ENCODE measurements at places on chromosomes 3 and 15.

DNA sequence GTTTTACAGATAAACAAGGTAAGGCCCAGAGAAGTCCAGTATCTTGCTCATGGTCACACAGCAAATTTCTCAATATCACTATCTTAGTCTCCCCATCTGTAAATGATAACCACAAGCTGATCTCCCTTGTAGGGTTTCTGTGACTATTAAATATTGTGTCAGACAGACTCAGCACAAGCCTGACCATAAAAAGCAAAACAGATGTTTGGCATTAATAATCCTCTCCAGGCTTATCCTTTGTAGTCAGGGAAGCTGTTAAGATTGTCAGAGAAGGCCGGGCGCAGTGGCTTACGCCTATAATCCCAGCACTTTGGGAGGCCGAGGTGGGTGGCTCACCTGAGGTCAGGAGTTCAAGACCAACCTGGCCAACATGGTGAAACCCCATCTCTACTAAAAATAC lies 173.2 kb upstream of the PRICKLE2 start:
- DNase-seq, result no peak

DNA sequence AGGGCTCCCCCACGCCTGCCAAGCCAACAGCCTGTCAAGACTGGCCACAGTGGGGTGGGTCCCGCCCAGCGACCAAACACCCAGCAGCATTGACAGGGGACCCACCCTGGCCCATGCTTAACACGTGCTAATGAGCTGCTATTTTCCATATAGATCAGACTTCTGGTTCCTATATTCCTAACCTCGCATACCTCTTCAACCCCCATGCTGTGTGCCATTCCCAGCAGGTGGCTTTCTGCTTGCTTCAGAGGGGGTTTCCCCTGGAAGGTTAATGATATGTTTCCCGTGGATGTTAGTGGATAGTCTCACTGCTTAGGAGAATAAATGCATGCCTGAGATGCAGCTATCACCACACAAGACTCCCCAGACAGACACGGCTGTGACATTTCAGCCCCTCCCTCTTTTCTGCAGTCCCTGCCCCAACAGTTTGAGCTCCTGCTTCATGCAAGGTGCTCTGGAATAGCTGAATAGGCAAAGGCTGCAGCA lies 37.9 kb upstream of the MGLL start:
- DNase-seq, result no peak

DNA sequence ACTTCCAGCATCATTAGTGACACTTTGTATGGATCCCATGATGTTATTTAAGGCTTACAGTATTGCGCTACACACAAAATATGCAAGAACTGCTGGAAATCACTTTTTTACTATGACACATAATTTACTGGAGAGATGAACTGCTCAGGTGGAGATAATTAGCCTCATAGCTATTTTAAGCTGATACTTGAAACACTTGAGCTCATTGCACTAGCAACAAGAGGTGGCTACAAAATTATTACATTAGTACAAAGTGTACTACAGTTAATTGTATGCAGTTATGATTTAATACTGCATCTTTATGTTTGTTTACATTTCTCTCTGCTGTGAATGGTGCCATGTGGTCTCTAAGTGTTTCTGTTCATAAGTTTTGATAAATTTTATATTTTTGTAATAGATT lies 6.5 kb upstream of the LZTFL1 start:
- DNase-seq, result no peak

GRCh38 chr3:177781686-177782161 lies 584.4 kb upstream of the TBL1XR1 start:
- DNase-seq, result peak; percentile 10

DNA sequence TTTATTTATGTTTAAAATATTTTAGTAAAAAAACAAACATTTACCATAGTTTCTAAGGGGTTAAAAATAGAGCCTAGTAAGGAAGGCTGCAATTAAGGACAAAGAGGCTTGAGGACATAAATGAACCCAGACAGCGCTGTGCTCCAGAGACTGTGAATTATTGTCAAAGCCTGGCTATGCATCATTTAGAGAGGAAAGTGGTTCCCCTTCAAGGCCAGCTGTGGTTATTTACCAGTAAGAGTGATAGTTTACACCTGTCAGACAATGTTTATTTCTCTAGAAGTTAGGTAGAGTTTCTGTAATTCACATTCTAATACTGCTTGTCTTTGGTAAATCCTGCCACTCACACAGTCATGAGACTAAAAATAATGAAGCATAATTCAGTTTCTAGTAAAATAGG lies 32.4 kb upstream of the PIK3R4 start:
- DNase-seq, result no peak

DNA sequence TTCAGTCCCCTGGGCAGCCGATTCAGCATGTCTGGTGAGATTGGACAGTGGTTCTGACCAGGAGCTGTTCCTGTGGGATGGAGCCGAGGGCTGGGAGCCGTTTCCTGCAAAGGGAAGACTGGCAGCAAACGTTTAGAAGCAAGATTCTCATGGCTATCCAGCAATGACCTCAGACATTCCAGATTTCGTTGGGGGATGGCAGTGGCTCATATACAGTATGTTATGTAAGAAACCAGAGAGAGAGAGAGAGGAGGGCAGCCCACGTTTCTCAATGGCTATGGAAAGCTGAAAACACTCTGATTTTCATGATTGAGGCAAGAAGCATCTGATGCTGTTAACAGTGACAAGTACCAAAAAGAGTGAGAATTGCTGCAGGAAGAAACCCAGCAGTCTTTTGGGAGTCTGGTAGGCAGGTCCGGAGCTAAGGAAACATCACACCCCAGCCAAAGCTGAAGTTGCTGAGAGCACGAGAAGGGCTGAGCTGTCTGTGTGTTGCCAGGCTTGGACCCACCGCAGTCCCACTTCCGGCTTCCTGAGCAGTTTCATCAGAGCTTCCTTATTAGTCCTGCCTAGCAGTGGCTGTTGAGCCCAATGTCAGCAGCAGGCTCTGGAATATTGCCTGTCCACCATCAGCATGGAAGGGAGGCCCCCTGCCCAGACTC lies 25.6 kb upstream of the VPS8 start:
- DNase-seq, result peak; percentile 84

Measured in GDM1 (cell line).